ENCODE measurements at places on chromosomes 6 and 20.

GRCh38 chr6:93163146-93163545 is 256.2 kb downstream of the EPHA7 start:
- no peak for DNase-seq

GRCh38 chr6:13457577-13457976 is 29.8 kb downstream of the GFOD1 start:
- no peak for DNase-seq

DNA sequence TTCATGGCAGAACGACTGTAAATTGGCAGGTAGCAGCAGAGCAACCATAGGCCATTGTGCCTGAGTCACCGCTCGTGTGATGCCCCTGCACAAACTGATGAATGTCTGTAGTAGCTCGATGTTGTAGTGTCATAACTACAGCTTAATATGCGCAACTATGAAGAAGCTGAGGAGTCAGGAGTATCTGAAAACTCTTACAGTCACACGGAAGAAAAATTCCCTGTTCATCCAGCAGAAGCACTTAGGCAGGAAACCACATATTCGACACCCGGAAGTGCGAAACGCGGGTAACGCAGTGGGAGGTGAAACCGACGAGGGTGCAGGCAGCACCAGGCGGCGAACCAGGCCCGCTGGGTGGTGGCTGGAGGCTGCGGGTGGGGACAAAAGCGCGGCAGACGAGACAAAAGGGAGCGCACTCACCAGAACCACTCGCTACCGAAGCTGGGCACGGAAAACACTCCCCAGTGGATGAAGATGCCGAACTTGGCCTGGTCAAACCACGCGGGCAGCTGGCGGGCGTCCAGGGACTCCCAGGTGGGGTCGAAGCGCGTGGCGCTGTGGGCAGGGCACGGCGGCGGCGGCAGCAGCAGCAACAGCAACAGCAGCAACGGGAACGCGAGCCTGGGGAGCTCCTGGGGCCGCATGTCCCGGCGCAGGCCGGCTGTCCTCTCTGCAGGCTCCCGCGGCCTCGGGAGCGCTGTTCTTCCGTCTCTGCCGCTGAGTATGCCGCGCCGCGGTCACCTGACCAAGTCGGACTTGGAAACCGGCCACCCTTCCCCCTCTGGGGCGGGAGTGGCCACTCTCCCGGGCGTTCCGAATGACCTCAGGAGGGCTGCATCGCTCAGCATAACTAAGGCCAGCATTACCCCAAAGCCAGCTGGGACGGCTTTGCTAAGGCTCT is at the start of gene FUCA2:
TSS of gene FUCA2 (minus strand) at position 730 of the 901 bp plus-strand sequence. CDS start at position 644, 86 bp downstream.
- DNase-seq = peak; percentile 36

- DNase-seq = no peak
Measured at GRCh38 chr6:132270726-132271402, 130.4 kb downstream of the MOXD1 start.

- DNase-seq = no peak
Measured at GRCh38 chr6:25387911-25388310, 108.7 kb downstream of the CARMIL1 start.

DNA sequence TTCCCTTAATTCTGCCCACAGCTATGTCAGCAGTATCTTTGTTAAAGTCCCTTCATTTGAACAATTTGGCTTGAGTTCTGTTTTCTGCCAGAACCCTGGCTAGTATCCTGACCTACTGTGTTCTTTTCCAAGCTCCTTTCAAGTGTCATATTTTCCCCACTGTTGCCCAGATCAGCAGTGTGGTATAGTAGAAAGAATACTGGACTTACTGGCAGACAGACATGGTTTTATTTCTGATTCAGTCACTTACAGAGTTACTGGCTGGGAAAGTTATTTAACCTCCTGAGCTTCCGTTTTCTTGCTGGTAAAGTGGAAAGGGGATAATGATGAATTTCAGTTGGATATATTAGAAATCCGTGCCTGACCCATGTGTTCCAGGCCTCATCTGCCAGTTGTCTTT is 39.8 kb upstream of the RAB23 start:
- no peak for DNase-seq

GRCh38 chr6:16505711-16506357 is 255.4 kb downstream of the ATXN1 start:
- DNase-seq = no peak

Measured in activated CD4-positive, CD25-positive, alpha-beta regulatory T cell treated with anti-CD3 and anti-CD28 coated beads, Interleukin-2, amount 50 U/mL, for 16 hours (primary cell).